ENCODE measurements at places on chromosomes 13 and 19.

DNA sequence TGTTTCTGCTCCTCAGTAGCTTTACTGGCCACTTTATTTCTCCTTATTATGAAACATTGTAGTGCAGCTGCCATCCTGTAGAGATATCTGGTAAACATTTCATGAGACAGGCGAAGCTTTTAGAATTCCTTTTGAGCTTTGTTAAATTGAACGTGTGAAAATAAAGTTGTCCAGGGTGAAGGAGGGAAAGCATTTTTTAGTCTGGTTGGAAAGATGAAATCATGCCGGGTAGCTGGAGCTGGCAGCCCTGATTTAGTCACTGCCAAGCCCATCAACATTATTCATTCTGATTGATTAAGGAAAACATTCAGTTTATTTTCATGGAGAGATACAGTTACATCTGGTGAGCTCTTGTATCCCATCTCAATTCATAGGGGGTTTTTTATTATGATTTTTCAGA, 326.2 kb upstream of the GPC6 start:
- DNase-seq, result no peak

- no peak for DNase-seq
These were observed 31.0 kb upstream of the MBNL2 start for GRCh38 chr13:97191142-97191541.

DNA sequence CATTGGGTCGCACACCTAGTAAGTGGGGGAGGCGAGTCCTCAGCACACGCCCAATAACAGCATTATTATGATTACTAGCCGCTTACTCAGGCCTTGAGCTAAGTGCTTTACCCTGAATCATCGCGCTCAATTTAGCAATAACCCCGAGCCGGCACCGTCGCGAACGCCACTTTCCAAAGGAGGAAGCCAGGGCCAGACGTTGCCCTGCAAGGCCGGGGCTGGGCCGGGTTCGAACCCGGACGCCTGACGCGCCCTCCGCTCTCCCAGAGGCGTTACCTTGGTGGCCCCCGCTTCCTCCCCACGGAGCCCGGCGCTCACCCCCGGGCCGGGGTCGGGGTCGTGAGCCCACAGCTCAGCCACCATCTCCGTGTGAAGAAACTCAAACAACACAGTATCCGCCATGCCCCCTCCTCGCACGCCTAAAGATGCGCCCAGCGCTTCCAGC, at the start of gene TRAPPC6A:
TSS of gene TRAPPC6A (minus strand) at position 421 of the 445 bp plus-strand sequence. CDS start at position 402, 19 bp downstream.
- no peak for DNase-seq

DNA sequence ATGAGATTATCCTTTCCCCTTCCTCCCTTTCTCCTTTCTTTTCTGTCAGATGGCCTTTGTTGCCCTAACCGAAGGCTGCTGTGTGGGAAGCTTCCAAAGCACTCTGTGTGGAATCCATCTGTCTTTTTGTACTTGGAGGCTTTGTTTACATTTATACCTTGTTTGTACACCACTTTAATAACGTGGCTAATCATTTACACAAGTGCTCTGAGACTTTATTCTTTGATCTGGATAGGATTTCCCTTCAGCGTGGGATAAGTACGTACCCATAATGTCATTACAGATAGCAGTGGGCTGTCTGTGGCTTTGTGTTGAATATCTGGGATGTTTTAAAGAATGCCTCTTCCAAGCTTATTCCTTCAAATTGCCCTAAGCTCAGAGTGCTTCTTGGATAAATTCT, 684.7 kb upstream of the SLITRK5 start:
- no peak for DNase-seq

GRCh38 chr13:20652946-20653345, 50.6 kb upstream of the IL17D start:
- DNase-seq, result no peak

- no peak for DNase-seq
These were observed 1148.2 kb upstream of the PCDH9 start for GRCh38 chr13:68378294-68378693.

DNA sequence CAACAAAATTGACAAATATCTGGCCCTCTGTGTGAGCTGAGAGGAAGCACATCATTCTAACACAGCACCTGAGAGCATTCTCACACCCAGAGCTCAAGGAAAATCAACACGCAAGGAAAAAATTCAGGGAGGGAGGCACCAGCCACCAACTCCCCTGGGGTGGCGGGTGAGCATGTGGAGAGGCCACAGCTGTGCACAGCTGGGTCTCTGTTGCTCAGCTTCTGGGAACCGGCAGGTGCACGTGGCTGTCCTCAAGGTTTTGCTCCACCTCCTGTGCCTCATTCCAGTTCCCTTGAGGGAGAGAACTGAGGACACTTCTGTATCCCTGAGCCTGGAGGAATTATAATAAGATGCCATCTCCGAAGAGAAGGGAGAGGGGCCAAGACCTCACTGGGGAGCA, 134.0 kb downstream of the USP12 start:
- peak; percentile 47 for DNase-seq

DNA sequence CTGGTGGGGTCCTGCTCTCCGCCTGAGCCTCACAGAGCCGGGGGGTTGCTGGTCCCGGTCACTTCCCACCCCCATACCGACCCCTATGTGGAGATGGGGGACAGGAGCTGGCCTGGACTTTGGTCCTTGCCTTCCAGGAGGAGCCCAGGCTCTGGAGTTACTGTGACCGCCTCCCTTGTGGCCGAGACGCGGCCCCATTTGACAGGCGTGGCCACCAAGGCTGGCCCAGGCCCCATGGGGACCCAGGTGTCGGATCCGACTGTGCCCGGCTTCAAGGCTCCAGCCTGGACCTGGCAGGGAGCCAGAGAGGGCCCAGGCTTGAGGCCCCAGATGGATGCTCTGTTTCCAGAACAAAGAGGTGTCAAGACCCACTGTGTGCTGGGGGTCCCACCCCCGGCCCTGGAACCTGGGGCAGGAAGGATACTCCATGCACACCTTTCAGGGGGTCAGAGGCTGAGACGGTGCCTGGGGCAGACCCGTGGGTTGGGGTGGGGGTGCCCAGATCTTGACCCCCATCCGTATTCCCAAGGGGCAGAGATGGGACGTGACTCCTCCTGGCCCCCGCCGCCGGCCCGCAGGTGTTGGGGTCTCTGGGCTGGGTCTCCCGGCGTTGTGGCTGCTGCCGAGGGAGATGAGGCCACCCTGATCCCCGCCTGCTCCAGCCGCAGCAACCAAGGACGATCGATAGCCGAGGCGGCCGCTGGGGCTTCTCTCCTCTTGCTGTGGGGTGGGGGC, 47.8 kb upstream of the TCF3 start:
- DNase-seq, result no peak

DNA sequence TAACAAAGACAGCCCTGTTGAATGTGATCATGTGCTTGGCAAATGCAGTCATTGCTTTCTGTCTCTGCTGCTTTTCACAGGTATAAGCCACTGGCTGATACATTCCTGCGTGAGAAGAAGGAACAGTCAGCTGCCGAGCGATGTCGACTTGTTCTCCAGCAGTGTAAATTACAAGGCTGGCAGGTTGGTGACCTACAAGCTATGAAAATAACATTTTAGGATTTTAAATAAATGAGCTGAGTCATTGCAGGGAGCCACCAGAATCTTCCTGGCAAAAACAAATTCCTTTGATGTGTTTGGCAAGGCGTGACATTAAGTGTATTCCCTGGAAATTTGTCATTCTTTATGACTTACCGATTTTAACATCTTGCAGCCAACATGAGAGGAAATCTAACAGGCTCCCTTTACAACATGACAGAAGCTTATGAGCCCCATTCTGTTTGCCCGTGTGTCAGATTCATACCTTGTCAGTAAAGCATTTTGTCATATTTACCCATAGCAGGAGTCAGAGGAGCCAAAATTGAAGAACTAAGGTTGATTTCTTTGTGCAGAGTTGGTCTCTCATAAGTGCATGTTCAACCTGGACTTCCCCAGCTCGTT, 471.4 kb downstream of the MYO16 start:
- DNase-seq, result no peak

GRCh38 chr13:61935710-61936109, 520.1 kb upstream of the PCDH20 start:
- no peak for DNase-seq

DNA sequence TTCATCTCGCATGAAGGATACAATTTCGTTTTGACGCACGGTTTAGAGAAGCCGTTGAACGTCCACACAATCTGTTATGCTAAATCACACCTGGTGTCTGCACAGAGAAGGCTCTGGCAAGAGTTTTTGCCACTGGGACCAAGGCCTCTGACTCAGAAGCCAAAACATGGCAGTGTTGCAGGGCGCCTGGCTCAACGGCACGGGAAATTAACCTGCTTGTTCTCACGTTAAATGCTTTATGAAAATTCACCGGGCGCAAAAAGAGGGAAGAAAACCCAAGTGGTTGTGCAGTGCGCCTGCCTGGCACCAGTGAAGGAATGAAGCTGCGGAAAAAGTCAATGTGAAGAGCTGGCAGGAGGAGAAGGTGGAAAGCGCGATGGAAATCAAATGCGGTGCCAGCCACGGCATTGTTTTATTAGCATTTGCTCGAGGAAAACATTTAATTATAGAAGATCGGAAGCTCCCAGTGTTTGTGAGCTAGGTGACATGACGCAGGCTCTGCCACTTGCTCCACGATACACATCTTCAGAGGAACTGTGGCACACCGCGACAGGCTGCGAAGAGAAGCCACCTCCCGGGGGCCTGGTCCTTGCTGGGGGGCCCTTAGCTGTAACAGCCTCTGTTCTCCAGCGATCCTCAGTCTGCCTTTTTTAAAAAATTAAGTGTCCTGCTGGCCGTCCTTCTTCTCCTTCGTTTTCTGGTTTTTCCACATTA, 126.2 kb downstream of the ZIC5 start:
- DNase-seq, result no peak

- no peak for DNase-seq
These were observed 76.2 kb upstream of the TNFSF11 start for GRCh38 chr13:42497798-42498197.
